ENCODE measurements at places on chromosomes 2 and 18.

GRCh38 chr18:44290366-44290977 is 390.2 kb upstream of the SETBP1 start:
- DNase-seq: no peak

DNA sequence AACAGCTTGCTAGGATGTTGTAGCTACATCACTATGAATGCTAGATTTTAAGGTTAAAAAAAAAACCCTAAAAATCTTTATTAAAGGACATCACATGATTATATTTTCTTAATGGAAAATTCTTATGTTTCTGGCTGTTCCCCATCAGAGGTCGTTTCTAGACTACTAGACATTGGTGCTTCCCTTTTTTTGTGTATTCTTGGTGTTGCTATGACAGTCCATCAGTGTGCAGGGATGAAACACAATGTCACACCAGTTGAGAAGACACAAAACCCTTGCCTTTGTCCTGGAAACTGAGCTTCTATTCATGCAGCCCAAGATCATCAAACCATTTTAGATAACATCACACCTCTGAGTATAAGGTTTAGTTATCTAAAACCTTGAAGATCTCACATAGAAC is 19.9 kb upstream of the TMEM131 start:
- DNase-seq: no peak

GRCh38 chr2:41489638-41490037 is 558.2 kb upstream of the PKDCC start:
- DNase-seq: no peak

DNA sequence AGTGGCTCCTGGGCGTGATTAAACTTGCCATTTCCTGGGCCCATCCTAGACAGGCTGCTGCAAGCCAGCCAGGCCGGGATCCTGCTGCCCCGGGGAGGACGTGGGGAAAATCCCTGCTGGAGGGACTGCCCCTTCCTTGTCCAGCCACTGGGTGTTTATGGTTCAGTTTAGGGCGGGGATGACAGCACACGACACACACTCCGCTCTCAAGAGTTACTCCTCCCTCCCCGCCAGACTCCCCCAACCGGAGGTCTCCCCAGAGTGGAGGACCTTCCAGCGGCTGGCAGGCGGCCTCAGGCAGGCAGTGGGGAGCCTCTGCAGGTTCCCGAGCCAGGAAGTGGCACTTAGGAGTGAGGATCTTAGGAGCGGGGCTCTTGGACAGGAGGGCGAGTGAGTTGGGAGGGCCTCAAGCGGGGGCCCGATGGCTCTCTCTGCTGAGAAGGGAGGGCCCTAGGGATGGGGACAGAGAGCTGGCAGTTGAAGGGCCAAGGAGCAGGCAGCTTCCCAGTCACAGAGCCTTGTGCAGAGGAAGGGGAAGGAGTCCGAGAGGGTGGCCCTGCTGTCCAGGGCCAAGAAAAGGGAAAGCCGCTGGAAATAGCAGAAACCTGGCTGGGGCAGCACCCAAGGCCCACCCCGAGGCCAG is 5.7 kb upstream of the GPR35 start:
- DNase-seq: no peak

GRCh38 chr2:75311521-75311920 is 112.2 kb upstream of the TACR1 start:
- no peak for DNase-seq

GRCh38 chr2:106851881-106852501 is 34.0 kb downstream of the ST6GAL2 start:
- DNase-seq: no peak
